M059J (cell line): ENCODE measurements at places on chromosomes 7 and 10.

- DNase-seq = peak; percentile 37
Observed at GRCh38 chr7:102412548-102412947, 16.4 kb downstream of the PRKRIP1 start.

DNA sequence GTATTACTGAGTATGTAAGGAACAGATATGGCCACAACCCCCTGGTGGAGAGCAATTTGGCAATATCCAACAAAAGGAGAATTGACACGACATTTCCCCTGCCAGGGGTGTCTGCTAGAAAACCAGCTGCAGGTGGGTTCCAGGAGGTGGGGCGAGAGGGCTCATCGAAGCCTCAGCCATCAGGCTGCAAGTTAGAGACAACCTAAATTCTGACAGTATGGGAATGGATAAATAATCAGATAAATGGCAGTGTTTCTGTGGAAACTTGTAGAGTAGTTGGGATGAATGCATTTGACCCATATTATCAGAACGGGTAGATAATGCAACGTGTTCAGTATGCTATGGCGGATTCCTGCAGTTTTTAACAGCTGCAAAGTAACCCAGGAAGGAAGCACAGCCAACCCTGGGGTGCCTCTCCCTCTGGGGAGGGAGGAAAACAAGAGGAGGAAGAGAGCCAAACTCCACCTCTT, 3.5 kb downstream of the TMEM273 start:
- DNase-seq = no peak

- no peak for DNase-seq
Observed at GRCh38 chr10:86646933-86647332, 7.4 kb upstream of the OPN4 start.

DNA sequence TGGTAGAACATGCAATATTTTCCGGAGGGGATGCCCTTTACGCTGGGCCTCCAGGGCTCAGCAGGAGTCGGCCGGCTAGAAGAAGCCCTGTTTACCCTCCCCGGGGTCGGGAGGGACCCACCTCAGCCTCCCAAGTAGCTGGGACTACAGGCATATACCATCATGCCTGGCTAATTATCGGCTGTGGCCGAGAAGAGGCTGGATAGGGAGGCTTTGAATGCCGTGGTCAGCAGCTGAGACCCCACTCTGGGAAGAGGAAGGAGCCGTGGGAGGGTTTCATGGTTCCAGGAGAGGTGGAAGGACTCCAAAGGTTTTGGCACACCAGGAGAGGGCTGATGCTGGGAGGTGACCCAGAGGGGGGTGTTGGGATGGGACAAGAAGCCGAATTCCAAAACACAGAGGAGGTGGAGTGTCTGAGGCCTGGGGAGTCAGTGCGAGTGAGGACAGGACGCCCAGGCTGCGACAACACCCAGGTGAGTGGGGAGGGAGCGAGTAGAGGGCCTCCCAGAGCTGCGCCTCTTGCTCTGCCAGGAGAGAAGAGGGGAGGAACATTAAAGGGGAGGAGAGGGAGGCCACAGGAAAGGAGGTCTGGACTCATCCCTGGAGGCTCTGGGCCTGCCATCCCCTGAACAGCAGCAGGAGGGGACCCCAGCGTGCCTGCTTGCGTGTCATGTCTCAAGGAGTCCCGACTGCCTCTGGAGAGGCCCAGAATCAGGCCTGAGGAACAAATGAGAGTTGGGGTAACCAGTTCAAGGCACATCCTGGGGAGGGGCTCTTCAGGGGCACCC, 19.6 kb downstream of the GRID2IP start:
- no peak for DNase-seq

DNA sequence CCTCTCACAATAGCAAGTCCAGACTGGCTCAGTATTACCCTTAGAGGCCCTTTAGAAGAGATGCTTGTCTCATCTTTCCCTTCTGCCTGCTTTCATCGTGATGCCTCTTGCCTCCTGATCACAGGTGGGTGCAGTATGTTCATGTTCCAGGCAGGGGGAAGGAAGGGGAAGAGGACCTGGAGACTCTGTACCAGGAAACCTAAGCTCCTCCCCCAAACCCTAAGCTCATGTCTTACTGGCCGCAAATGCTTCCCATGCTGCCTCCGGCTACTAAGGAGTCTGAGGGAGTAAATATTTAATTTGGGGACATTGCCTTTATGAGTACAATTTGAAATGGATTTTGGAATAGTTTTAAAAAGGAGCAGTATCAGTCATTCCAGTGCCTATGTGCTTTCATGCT, 192.6 kb downstream of the CDCA7L start:
- DNase-seq = no peak

DNA sequence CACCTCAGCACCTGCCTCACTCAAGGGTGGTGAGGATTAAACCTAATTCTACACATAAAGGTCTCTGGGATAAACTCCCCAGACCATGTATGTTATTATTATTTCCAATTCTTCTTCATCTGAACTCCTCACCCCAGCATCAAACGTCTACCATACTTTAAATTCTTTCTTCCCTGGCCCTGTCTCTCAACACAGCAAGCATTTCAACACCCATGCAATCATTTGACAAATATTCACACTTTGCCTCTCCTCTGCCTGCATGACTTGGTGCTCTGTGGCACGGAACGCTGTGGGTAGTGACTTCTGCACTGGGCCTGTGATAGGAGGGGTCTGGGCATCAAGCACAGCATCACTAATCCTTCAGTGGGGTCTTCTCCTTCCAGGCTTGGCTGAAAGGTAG, 490.8 kb downstream of the TNS3 start:
- no peak for DNase-seq

DNA sequence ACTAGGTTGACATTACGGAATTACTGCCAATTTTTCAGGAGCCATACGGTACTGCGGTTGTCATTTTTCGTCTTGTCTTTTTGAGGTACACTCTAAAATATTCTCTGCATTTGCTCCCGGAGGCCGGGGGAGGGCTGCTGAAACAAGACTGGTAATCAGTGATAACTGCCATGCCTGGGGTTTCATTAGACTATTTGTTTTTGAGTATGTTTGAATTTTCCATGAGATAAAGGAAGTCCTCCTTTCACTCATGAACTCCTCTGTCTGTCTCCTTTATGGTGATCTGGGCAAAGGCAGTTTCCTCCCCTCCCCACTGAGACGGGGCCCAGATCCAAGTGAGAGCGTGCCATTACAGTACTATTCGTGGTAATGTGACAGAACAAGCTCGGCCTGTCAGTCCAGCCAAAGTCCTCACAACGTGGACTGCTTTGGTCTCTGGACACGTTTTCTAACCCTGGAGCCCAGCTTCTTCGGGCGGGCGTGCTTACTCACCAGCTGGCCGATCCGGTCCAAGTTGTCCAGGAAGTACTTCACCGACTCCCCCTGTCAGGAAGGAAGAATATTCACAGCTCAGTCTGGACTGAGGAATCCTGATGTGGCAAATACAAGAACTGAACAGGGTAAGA, 45.1 kb downstream of the AMZ1 start:
- no peak for DNase-seq

DNA sequence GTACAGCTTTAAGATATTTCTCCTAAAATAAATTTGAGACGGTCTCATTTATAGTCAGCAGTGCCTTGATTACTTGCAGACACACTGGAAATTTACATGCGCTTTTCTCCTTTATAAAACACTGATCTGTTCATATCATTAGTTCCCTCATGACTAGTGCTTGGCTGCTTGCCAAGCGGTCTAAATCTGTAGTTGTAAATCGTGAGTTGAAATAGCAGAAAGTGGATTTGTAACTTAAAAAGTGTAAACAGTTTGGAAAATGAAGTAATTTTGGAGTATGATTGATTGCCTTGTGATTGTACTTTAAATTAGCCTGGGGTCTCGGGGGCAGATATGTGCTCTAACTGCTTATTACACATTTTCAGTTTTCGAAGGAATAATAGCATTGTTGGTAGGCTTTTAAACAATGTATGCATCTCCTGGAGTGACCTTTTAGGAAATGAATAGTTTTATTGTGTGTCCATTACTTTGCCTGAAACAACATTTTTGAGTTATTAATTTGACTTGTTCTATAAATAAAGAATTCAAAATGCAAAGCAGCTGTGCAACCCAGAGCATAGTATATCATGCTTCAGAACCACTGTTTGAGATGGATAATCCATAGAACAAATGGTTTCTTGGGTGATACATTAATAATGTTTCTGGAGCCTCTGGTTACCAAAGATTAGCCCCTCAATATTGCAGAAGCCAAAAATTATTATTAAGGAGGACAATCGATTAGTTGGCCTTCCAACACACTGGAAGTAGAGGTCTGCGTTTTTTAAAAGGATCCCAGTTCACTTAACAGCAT, 73.3 kb downstream of the ARID5B start:
- DNase-seq = peak; percentile 74

GRCh38 chr10:93126483-93127052, 52.9 kb downstream of the CYP26A1 start:
- DNase-seq = no peak

DNA sequence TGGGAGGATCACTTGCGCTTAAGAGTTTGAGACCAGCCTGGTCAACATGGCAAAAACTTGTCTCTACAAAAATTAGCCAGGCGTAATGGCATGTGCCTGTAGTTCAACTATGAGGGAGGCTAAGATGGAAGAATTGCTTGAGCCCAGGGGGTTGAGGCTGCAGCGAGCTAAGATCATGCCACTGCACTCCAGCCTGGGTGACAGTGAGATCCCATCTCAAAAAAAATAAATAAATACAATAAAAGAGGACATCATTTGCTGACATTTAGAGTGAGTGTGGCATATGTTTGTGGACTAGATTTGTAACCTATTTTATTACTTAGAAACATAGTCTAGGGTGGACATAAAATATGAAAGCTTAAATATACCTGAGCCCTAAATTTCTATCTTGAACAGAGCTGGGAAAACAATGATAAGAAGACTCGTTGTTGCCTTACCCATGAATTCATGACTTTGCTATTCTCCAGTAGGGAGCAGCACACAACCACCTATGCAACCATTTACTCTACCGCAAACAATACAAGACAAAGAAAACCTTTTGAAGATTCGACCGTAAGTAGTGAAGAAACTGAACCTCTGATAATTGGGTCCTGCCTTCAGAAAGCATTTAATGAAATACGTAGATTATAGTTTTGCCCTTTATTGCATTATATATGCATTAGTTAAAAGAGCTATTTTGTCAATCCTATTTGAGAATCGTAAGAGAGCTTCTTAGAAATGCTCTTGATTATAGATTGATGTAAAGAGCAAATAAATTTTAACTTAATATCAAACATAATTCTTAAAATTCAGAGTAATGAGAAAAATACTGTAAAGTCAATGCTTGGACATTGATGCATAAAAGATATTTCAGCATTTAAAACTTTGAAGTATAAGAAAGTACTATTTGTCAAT, 83.5 kb downstream of the GNAT3 start:
- peak; percentile 83 for DNase-seq

DNA sequence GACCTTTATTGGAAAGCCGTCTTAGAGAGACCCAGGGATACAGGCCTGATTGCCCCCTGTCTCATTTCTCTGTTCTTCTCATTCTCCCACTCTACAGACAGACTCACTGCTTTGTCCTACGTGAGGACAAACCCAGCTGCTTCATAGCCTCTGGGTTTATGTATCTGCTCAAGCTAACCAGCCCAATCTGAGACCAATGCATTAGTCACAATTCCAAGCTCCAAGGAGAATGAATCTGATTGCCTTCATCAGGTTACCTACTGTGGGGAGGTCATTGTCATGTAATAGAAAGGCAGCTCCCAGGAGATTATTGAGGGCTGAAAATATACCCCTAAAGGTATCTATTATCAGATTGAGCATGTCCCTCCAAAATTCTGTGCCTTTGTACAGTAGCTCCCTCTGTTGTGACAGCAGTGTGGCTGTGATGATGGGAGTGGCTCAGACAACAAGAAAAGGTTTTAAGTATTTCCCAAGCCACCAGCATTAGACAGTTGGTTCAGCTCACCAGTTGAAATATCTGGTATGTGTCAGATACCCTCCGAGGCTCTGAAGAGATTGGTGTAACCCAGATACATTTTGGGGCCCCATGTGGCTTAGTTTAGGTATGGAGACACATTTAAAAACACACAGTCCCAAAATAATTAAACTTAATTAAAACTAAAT, 123.1 kb upstream of the EEPD1 start:
- DNase-seq = peak; percentile 34

DNA sequence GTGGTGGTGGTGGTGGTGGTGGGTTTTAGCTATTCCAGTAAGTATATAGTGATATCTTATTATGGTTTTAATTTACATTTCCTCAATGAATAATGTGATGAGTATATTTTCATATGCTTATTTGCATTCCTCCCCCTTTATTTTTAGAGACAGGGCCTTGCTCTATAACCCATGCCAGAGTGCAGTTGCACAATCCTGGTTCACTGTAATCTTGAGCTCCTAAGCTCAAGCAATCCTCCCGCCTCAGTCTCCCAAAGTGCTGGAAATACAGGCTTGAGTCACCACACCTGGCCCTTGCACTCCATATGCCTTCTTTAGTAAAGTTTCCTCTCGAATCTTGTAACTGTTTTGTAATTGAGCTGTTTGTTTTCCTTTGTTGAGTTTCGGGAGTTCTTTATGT, 577.7 kb upstream of the AUTS2 start:
- DNase-seq = peak; percentile 42

GRCh38 chr7:56099653-56100052, 6.6 kb downstream of the CHCHD2 start:
- no peak for DNase-seq

DNA sequence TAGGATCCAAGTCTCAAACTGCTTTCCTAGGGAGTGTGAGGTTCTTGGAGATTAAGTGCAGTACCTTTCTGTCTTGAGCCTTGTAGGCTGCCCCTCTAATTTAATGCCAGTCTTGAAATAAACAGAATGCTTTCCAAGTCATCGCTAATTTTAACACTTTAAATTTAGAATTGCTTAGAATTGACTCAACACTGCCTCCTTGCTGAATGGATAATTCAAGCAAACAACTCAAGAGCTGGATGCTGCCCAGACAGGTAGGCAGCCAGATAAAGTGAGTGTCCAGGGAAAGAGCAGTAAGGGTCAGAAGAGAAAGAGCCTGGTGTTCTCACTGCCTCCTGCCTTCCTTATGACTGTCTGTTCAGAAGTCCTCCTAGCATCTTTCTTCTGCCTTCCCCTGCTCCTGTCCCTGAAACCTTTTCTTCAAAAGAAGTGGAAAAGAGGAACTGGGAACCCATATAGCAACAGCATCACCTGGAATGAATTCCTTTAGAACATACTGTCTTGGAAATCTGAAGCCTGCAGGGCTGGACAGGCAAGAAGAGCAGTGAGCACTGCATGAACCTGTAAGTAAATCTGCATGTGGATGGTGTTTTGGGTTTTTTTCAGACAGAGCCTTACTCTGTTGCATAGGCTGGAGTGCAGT, 3.1 kb upstream of the GOT1 start:
- peak; percentile 20 for DNase-seq

DNA sequence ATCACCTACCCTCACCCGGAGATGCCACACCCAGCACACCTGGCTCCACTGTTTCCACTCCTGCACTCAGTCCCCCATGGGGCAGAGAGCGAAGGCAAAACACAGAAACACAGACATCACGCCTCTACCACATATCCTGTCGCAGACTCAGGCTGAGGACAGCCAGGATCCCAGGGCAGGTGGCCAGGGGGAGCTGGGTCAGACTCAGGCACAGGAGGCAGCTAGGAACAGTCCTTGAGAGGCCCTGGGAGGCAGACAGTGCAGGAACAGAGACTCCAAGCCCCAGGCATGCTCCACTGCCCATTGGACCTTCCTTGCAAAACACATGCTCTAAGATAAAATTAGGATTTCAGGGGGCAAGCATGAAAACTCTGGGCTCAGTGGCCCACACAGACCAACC, 154.4 kb upstream of the C7orf33 start:
- no peak for DNase-seq

GRCh38 chr10:71116426-71116825, 95.9 kb upstream of the UNC5B start:
- DNase-seq = no peak

GRCh38 chr7:23167691-23168090, 14.2 kb upstream of the NUP42 start:
- DNase-seq = no peak
